Tongue (tissue), 3 donors: ENCODE measurements at places on chromosomes 12 and 14. TPM values are rescaled to one million over a fixed set of nuclear protein-coding genes. Genes with fewer than 3 reads are reported as not detected.

DNA sequence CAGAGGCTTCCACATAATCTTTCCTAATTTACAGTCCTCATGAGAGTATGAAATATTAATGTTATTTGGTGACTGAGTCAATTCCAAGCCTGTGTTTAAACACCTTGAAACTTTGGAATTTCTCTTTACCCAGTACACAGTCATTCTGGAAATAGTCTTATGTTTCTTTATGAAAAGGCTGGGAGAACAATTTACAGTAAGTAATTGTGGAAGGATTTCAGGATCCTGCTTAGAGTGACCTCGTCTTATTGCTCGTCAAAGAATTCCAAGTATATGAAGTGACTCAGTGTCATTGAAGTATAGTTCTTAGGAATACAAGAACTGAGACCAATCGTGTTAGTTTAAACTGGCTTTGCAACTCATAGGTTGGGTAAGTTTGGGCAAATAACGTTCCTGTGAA is 634.2 kb downstream of the SLC16A7 start:
- DNase-seq = no peak

DNA sequence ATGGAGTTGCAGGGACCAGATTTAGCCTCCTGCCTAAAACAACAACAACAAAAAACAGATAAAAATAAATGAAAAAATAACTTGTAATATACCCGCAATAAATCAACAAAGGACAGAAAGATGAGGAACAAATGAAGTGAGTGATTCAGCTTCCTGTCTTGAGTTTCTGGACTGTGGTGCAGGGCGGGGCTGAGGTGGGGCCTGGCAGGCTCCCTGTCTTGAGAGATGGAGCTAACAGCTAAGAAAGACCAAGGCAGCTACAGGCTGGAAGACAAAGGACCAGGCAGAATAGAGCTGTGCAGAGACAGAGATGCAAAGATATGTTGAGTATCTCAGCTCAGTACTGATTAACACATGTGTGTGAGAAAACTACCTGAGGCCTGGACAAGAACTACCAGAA is 879.2 kb downstream of the AACS start:
- DNase-seq = no peak

DNA sequence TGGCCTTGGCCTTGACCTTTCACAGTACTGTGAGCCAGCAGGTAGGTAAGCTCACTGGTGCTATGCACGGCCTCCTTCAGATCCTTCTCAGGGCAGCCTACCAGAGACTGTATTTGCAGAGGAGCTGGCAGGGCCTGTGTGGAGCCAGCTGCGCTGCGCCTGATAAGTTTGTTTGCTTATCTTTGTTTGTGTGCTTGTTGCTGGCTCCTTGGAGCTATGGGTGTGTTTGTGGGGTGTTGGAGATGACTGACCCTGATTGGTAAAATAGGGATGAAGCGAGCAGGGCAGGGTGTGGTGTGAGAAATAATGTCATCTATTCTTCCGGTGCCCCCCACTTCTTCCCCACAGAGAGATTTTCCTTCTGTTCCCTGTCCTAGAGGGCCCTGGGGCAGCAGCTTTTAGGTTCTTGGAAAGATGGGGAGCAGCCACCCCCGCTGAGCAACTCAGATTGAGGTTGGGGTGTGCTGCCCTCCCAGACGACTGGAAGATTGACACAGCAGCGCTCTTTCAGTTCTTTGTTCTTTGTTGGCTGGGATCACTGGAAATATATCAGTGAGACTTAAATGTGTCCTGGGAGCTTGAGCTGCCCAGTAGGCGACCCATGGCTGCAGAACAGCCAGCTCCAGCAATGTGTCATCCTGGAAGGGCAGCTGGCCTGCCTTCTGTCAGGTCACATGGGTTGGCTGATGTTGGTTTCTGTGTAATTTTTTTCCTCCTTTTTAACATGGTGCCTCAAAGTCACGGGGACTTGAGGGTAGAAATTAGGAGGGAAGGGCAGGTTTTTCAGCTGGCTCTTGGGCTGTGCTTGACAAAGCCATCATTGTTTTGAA is 19.6 kb downstream of the MLXIP start:
- peak; percentile 83 for DNase-seq

- peak; percentile 81 for DNase-seq
Observed at GRCh38 chr12:122499991-122500684, 594 bp downstream of the ZCCHC8 start.

- peak; percentile 17 for DNase-seq
Observed at GRCh38 chr12:117596968-117597367, 235.5 kb upstream of the NOS1 start.

The SLC10A1 gene
- total RNA-seq = not detected

The KRT85 gene
- not detected for total RNA-seq

The VRTN gene
- not detected for total RNA-seq

DNA sequence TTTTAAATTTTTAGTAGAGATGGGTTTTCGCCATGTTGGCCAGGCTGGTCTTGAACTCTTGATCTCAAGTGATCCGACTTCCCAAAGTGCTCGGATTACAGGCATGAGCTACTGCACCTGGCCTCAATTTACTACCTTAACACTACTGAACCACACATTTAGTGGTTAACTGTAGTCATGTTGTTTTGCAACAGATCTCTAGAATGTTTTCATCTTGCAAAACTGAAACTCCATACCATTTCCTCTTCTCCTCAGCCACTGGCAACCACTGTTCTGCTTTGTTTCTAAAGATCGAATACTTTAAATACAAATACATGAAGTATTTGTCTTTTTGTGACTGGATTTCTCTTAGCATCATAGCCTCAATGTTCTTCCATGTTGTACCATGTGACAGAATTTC is 15.4 kb upstream of the SMCO2 start:
- no peak for DNase-seq

GRCh38 chr14:22549981-22550673 is 38.9 kb downstream of the DAD1 start:
- DNase-seq = peak; percentile 39

DNA sequence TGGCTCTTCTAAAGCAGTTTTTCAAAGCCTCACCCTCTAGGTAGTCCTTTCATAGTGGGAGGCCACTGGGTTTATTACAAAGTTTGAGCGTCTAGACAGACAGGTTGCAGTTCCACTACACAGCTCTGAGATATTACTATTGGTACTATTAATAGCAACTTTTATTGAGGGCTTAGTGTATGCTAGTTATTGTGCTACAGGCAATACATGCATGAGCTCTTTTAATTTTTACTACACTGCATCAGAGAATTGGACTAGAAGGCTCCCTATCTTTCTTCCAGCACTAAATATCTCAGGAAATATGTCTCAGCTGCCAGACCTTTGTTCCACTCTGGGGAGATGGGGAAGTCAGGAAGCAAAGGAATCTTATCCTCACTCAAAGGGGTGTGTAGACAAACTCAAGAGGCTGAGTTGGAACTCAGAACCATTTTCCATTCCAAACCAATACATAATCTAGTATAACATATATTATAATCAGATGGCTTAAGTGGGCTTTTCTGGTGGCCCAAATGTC is 161.8 kb upstream of the SLC38A2 start:
- peak; percentile 37 for DNase-seq

DNA sequence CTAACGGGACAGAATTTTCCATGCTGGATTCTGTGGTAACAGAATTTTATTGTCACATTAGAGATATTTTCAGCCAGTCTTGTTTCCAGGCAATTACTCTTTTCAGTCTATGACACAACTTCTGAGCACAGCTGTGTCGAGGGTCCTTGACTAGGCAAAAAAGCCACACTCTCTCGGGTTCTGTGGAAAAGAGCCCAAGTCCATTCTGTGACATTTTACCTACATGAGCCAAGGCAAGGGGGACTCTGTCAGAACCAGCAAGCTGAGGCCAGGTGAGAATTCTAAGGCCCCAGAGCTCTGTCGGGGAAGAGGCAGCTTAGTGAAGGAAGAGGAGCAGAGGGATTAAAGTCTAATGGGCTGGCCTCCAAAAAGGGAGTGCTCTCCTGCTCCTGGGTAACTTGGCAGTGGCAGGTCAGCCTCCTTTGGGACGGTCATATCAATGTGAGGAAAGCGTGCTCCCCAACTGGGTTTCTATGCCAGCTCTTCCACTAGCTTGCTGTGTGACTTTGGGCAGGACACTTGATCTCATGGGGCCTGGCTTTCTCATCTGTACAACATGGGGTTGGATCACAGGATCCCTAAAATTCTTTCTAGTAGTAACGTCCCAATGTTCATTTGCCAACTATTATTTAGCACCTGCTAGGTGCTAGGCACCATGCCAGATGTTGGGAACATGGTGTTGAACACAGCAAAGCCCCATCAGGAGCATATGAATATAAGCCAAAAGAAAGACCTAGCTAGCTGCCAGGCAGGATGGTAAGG is 16.0 kb upstream of the RIC8B start:
- DNase-seq = no peak

DNA sequence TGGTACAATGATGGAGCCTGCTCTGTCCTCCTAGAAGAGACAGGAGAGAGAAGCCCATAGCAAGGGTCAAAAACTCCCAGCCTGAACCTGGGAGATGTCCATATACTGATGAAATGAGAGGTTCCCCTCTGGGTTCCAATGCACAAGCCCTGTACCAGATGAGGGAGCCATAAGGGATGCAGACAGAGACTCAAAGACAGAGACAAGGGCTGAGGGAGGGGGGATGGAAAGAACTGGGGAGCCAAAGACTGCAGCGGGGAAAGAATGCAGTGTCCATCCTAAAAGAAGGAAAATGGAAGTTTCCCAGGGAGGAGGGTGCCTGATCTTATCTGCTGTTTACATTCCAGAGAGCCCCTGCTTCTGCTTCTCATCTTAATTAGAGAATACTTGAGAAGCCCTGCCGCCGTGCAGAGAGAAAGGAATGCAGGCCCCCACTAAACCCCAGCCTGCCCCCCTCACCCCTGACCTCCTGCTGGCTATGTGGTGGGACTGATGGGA is 27.7 kb downstream of the KRT18 start:
- DNase-seq = peak; percentile 28
